ENCODE measurements at places on chromosomes 2 and 18.

GRCh38 chr18:67269206-67269605 is 247.3 kb downstream of the DSEL start:
- no peak for DNase-seq

DNA sequence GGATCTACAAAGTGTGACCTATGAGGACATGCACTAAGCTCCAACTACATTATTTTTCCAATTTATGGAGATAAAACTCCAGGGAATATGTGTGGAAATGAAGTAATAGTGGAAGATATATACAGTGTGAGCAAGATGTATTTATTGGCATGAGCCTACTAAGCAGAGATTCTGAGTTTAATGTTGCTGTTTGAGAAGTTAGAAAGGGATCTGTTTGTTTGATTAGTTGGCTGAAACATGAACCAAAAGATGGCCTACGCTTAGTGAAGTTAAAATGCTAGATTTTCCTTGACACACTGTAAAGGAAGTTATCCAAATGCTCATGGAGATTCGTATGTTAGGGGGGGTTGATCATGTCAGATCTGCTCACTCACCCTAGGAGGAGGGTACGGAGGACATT is 621.7 kb downstream of the TMEM182 start:
- DNase-seq: no peak

- DNase-seq: no peak
Measured at GRCh38 chr18:62387257-62387656, 62.1 kb downstream of the TNFRSF11A start.

- no peak for DNase-seq
Measured at GRCh38 chr2:140880573-140880972, 1250.2 kb downstream of the LRP1B start.

GRCh38 chr2:3272761-3273160 is 104.9 kb downstream of the EIPR1 start:
- no peak for DNase-seq

DNA sequence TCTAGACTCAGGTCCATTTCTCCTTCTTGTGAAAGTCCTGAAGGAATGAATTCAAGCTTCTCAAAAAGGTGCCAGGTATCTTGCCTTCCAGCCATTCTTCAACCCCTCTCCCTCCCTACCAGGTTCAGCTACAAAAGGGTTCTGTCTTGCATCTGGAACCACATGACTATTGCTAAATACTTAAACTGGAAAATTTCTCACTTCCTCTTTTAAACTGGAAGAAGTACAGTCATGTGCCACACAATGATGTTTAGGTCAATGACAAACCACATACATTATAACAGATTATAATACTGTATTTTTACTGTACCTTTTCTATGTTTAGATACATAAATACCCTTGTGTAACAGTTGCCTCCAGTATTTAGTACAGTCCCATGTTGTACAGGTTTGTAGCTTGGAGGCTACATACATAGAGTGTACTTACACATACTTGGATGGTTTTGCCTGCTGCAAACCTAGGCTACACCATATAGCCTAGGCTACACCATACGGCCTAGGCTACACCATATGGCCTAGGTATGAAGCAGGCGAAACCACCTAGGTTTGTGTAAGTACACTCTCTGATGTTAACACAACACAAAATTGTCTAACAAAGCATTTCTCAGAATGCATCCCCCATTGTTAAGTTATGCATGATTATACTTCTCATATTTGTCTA is 142.0 kb upstream of the DNMT3A start:
- DNase-seq: no peak

- no peak for DNase-seq
Measured at GRCh38 chr2:40353231-40353630, 98.7 kb downstream of the SLC8A1 start.

GRCh38 chr2:179818546-179818945 is 42.9 kb downstream of the ZNF385B start:
- peak; percentile 85 for DNase-seq

DNA sequence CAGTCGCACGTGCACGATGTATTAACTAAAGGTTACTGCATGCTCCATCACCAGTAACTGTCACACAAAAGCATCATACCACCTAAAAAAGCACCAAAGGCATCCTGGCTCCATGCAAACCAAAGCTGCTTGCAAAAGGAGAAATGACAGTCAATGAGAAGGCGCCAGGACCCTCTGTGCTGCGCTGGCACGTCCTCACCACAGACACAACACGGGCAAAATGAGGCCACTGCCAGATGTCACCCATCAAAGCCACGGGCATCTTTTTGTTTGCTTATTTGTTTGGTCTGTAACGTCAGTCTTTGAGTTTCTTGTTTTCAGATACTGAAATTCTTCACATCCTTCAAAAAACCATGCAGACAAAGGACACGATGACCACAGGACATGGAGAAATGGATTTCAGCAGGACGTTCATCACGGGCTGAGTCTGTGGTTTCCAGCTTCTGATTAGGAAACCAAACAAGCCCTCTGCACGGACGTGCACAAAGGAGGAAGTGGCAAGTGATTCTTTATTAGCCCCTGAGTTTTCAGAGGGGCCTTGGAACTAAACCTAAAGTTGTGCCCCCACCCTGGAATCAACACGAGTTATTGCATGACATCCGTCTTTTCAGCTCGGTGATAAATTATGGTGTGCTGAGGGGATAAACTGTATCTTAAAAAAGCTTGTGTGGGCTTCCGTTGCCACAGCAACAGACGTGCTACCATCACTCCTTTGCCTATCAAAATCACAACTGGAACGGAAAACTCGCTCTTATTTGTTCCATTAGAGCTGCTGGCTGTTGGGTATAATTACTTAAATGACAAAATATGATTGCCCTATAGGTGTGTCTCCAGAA is 181.8 kb downstream of the EIPR1 start:
- DNase-seq: no peak

- DNase-seq: no peak
Measured at GRCh38 chr2:143890798-143891197, 629.1 kb downstream of the ZEB2 start.

DNA sequence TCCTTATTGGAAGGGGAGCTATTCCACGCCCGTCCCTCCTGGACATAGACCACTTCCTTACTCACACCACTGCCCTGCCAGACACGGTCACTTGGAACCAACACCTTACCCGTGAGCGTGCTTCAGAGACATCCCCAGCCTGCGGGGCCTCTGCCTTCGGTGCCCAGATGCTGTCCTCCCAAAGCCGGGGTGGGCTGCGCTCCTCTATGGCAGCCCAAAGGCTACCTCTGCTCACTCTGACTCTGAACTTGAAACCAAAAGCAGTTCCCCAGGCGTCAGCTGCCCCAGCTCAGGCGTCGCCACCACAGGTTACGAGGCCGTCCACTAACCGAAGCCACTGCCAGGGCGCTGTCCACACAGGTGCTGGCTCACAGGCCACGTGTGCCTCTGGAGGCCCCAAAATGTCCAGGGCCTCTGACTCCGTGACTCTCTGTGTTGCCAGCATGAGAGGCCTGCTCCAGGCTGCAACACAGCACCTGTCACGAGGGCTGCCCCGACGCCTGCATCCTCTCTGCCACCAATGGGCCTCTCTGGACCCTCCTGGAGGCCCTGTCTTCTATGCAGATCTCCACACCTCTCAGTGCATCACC is 23.8 kb downstream of the HDAC4 start:
- no peak for DNase-seq

- DNase-seq: peak; percentile 83
Measured at GRCh38 chr2:137123226-137123625, 357.9 kb downstream of the THSD7B start.

Data from brain microvascular endothelial cell (primary cell).